Retinal pigment epithelial cell (primary cell): ENCODE measurements at places on chromosomes 13 and 19.

DNA sequence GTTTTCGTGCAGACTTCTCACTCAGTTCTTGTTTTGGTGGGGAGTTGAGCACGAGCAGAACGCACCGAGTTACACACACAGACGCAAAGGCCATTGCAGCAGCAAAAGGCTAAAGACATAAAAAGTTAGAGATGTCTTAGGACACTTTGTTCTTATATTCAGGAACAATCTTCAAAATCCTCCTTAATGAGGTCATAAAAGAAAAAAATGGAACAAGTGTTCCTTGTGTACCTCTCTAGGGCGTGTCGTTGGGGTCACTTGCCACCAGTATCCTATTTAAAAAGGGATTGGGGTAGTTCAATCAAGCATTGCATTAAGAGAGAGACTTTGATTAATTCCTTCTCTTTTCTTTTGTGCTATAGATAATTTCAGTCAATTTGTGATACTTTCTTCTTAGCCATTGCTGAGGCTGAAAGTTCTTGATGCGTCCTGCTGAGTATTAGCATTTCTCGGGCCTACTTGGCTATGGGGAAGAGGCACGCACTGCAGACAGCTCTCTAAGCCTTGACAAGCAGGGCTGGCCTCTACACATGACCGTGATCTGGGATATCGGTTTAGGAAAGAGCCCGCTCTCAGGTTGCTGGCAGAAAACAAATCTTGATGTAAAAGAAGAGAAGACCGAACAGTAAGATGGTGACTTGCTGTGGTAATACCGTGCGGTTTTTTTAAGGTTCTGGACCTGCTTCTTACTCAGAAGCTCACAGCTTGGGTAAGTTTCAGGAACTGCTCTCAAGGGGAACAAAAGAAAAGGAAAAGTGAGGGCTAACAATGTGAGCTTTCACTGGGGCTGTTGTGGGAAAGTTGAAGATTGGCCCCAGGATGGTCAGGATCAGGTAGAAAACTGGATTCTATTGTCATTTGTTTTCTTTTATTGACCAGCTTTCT lies 223.6 kb downstream of the TM9SF2 start:
- DNase-seq: no peak

DNA sequence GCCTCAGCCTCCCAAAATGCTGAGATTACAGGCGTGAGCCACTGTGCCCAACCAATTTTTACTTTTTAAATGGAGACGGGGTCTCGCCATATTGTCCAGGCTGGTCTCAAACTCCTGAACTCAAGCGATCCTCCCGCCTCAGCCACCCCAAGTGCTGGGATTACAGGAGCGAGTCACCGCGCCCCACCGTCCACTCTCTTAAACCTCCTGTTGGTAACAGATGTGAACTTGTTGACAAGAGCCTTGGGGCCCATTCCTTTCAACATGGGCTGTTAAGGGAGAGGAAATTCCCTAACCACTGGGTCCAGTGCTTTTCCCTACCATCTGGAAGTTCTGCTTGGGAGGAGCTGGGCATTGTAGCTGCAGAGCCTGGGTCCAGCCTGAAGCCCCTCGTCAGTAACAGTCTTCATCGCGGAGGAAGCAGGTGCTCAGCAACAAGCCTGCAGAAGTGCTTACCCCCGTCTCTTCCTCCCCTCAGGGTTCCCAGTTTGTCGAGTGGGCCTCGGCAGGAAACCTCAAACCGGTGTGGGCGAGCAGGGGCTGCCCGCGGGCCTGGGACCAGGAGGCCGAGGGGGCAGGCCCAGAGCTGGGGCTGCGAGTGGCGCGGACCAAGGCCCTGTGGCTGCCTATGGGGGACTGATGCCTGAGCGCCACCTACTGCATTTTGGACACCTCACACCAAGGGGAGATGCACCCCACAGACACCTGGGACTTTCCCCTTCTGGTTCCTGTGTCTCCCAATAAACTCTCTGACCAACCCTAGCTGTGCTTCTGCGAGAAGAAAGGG lies 4.0 kb upstream of the FLT3LG start:
- no peak for DNase-seq

- no peak for DNase-seq
These were observed 4.8 kb downstream of the SOX21 start for GRCh38 chr13:94707400-94708021.

DNA sequence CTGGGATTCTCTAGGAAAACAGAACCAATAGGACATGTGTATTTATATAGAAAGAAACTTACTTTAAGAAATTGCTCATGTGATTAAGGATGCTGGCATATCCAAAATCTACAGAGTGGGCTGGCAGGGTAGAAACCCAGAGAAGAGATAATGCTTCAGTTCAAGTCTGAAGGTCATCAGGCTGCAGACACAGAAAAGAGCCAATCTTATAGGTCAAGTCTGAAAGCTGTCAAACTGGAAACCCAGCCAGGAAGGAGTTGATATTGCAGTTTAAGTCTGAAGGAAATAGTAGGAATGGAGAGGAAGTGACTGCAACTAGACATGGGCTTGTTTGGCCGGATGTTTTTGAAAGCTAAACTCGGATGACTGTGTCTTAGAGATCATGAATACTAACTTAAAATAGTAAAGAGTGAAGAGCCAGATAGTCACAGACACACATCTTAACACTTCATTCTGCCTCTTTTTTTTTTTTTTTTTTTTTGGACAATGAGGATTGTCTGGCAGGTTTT lies 125.3 kb upstream of the GPC6 start:
- no peak for DNase-seq

DNA sequence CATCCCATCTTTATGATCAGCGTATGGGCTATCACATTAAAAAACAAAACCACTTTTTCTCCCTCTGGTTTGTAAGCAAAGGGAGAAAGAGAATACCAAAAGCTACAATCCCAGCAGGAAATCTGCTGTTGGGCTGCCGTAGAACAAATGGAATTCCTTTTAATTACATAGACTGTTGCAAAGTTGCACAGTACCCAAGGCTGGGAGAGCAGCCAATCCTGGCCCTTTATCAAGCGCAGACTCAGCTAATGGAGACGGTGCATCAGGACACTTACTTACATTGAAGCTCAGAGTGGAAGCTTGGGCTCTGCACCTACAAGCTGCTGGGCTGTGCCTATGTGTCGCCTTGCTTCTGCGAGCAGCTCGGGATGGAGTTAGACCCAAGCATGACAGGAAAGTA lies 15.2 kb downstream of the CCNA1 start:
- no peak for DNase-seq

DNA sequence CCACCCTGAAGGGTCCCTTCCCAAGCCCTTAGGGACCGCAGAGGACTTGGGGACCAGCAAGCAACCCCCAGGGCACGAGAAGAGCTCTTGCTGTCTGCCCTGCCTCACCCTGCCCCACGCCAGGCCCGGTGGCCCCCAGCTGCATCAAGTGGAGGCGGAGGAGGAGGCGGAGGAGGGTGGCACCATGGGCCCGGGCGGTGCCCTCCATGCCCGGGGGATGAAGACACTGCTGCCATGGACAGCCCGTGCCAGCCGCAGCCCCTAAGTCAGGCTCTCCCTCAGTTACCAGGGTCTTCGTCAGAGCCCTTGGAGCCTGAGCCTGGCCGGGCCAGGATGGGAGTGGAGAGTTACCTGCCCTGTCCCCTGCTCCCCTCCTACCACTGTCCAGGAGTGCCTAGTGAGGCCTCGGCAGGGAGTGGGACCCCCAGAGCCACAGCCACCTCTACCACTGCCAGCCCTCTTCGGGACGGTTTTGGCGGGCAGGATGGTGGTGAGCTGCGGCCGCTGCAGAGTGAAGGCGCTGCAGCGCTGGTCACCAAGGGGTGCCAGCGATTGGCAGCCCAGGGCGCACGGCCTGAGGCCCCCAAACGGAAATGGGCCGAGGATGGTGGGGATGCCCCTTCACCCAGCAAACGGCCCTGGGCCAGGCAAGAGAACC lies 1.5 kb downstream of the EGLN2 start:
- DNase-seq: no peak

- DNase-seq: no peak
These were observed 89.7 kb downstream of the STARD13 start for GRCh38 chr13:33195693-33196464.

DNA sequence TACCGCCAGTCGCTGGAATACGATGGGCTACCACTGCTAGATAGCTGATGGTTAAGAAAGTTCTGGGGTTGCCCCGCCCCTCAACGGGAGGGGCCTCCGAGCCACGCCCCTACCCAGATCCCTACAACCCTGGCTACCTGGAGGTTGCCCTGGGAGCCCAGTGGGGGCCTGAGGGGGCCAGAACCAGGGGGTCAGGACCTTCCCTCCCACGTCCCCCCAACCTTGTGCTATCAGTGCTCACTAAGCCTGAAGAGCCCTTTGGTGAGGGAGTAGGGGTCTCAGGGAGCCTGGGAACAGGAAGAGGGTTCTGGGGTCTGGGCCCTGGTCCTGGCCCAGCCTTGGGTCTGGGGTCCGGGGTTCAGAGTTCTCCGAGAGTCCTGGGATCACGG lies 8.9 kb downstream of the OCEL1 start:
- no peak for DNase-seq

DNA sequence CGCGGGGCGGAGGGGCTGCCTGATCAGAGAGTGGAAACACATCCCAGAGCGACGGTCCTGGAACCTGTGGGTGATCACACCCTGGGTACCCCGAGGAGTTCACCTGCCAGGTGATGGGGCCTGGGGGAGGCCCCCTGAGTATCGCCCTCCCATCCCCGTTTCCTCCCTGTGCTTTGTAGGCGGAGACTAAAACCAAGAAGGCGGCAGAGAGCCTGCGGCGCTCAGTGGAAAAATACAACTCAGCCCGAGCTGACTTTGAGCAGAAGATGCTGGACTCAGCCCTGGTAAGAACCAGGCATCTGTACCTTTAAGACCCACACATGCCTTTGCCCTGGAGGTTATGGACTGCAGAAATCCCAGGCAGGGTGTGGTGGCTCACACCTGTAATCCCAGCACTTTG lies 19.3 kb downstream of the FCHO1 start:
- no peak for DNase-seq

DNA sequence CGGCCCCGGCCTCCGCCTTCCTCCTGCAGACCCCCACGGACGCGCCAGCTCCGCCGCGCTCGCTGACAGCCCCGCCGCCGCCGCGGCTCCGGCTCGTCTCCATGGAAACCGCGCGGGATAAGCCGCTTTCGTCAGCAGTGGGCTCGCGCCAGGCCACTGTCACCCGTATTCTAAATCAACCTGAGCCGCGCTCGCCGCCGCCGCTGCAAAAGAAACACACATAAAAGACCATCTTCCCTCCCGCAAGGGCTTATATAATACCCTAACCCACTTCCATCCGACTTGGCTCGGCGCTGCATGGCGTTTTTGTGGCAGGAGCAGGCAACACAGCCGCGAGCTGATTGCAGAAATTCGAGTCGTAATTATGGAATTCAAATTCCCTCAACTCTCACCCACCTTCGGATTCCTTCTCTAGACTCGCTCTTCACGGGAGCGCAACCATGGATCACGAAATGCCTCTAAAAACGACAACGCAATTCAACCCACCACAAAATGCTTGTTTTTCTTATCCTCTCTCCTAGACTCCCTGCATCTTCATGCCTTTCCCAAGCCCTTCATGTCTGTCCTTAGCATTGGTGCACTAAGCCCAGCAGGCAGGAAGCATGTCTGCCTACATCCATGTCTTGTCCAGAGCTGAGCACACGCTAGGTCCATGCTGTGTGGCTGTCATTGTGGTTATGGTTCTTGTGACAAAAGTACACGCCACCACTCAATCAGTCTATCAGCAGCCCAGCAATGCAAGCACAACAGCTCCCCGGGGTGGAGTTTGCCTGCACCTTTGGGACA lies at the start of gene AMER2:
Gene AMER2, minus strand, starts transcription at position 772 of the 786 bp plus-strand sequence. Its CDS starts 669 bp downstream, at position 103.
- peak; percentile 3 for DNase-seq

GRCh38 chr13:74646091-74646490 lies 511.9 kb upstream of the KLF12 start:
- no peak for DNase-seq

- DNase-seq: no peak
These were observed 1.2 kb downstream of the DAPK3 start for GRCh38 chr19:3969435-3970312.

DNA sequence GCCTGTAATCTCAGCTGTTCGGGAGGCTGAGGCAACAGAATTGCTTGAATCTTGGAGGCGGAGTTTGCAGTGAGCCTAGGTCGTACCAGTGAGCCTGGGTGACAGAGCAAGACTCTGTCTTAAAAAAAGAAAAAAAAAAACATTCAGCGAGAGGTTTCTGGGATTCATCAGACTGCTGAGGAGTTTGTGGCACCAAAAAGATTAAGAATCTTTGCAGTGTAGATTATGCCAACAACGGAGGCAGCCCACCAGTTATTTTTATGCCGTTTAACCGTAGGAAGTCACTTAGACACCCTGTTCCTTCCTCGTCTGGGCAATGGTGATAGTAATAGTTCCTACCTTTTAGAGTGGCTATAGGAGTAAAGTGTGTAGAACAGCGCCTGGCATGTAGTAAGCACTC lies 2.5 kb downstream of the COX6B1 start:
- DNase-seq: no peak

DNA sequence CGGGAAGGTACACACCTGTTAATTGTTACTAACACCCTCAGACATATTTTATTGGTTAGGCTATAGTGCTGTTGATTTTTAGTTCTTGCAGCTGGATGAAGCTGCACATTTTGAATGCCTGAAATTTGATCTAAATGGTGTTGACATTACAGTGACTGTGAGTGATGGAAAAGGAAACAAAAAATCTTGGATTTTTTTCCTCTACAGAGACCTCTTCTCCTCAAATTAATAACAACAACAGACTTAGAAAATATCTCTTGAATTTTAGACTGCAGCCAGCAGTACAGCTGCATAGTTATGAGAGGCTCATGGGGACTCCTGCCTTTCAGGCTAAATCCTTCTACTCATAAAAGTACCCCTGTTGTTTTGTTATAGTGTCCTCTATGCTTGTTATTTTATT lies 500.5 kb upstream of the SPRY2 start:
- DNase-seq: no peak

- no peak for DNase-seq
These were observed 7.2 kb upstream of the CCDC97 start for GRCh38 chr19:41302624-41303351.

DNA sequence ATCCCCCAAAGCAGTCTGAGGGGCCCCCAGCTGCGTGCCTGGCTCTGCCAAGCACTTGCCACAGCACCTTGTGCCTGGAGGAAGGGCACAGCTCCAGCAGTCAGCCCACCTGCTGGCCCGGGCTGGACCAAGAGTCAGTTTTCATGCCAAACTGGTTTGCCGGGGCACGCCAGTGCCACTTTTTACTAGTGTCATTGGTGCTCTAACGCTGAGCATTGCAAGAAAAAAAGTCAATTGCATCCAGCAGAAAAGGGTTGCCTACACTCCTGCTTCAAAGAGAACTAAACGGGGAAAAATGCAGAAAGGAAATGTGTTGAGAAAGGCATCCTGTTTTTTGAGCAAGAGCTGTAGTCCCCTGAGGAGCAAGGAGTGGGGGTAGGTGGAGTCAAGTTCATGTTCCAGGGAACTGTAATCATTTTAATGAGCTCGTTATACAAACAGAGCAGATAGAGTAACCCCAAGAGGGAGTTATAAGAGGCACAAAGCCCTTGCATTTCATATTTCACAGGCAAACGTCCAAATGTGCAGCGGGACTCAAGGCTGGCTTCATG lies 68.4 kb downstream of the F2RL3 start:
- no peak for DNase-seq

DNA sequence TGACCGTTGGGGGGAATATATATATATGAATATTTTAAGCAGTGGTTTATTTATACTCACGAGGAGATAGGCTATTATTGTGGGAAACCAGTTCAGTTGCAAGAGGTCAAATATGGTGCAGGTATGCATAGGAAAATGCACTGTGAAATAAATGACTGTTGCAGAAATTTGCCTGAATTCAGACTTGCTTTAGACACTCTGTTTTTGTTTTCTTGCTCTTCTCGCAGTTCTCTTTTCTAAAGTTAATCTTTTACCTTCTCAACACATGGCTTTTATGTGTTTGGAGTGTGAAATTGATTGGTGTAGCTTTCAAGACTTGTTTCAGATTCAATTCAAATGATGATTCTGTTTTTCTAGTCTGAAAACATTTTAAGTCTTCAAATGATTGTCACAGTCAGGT lies 109.7 kb downstream of the LRCH1 start:
- no peak for DNase-seq

GRCh38 chr19:45876411-45877197 lies 9.3 kb downstream of the IRF2BP1 start:
- DNase-seq: no peak
